ENCODE measurements at places on chromosomes 3 and 15.

DNA sequence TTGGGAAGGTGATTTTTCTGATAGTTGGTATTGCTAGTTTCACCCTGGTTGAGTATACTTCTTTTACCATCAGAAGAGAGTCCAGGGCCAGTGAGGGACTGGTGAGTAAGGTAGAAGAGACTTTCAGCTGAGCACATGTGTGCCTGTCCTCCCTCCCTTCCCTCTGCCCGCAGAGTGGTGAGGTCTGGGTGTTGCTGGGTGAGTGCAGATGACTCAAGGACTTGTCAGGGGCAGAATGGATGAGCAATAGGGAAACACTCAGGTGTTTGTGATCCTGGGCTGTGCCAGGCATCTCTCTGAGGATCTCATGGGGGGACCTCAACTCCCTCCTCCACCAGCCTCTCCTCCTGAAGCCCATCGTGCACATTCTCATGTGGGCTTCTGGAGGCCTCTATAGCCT lies 76.0 kb upstream of the GSK3B start:
- peak; percentile 54 for DNase-seq

GRCh38 chr3:129112308-129113052 lies 9.1 kb downstream of the RAB43 start:
- no peak for DNase-seq

DNA sequence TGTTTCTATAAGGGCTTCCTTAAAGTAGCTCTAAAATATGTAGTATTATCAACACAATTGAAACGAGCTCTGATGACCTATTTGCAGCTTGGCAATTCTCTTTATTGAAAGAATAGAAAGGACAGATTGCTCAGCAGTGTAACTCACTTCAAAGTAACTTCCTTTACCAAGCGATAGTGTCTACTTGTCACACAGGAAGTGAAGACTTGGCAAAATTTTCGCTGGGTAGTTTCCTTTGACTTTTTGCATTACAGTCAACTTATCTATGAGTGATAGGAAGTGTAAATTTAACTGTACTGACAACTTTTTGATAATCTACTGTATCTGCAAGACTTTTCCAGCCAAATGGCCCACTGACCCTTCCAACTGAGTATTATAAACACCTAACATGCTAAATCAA lies 22.8 kb downstream of the SLC9A9 start:
- no peak for DNase-seq

GRCh38 chr15:77566092-77566491 lies 66.6 kb downstream of the LINGO1 start:
- DNase-seq = no peak

GRCh38 chr3:128482175-128482574 lies 10.8 kb downstream of the GATA2 start:
- peak; percentile 59 for DNase-seq

DNA sequence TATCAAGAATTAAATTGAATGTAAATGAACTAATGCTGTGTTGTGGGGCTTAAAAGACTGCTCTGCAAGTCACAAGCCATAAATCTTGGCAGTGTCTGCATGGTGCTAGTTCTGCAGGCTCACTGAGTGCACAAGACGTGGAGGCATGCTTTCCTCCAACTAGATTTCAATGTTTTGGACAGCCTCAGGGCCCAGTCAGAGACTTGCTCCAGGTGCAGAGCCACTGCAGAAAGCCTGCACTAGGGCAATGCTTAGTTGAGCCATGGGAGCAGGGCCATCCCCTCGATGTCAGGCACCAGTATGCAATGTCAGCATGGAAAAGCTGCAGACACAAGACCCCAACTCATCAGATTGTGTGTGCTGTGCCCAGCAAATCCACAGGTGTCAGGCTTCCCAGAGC lies 234.5 kb upstream of the CDIN1 start:
- DNase-seq = no peak

GRCh38 chr3:195159814-195160165 lies 111.2 kb downstream of the XXYLT1 start:
- DNase-seq = no peak

DNA sequence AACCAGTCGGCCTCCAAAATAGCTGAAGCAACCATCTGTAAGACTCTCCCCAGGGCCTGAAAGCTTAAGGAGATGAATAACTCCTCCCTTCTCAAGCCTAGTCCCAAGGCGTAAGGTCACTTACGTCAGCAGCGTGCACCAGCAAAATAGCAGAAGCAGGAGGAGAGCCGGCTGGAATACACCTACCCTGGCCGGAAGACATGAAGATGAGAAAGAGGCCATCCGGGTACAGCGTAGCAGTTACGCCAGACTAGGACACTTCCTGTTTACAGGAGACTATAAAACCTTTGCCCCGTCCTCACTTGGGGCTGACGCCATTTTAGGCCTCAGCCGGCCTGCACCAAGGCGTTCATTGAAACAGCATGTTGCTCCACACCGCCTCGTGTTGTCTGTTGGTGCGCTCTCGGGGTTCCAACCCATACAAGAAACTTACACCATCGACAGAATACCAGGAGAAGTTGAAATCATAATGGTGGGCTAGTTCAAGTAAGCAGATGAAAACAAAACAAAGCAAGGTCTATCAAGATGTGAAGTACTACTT lies 2.5 kb downstream of the CFAP92 start:
- no peak for DNase-seq

GRCh38 chr15:68583936-68584755 lies 5.4 kb downstream of the CORO2B start:
- DNase-seq = no peak

DNA sequence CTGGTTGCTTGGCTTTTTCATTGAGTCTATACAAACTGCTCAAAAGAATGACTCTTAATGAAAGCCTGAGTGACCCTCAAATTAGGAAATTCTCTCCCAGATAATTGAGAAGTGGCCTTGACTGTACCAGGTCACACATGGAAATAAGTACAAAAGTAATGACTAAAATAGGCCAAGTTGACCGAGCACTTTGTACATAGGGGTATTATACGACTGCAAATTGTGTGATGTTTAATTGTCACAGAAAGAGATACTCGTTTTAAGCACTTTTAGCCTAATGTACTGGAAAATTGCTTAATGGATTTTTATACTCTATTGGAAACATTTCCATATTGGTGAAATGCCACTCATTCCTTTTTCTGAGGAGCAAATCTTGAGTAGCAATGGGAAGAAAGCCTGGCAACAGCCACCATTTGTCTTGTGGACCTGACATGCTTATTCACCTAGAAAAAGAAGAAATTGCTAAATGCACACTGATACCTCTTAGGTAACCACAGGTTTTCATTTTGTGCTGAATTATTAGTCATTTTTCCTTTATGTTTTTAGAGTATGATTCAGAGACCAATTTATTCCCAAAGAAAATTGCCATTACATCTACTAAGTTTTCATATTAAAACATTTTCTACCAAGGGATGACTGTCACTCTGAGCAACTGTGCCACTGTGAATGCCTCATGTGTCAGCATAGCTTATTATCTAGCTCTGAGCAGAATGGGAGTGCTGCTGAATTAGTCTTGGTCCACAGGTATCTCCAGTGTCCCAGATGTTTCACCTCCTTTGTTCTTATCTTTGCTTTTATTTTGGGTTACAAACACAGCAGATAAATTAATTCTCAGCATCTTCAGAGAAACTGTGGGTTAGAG lies 8.9 kb upstream of the PXK start:
- DNase-seq = no peak
